NCI-H2081 (cell line): ENCODE measurements at places on chromosomes 1 and 21.

GRCh38 chr1:155776414-155776813, 80.6 kb downstream of the GON4L start:
- no peak for DNase-seq

DNA sequence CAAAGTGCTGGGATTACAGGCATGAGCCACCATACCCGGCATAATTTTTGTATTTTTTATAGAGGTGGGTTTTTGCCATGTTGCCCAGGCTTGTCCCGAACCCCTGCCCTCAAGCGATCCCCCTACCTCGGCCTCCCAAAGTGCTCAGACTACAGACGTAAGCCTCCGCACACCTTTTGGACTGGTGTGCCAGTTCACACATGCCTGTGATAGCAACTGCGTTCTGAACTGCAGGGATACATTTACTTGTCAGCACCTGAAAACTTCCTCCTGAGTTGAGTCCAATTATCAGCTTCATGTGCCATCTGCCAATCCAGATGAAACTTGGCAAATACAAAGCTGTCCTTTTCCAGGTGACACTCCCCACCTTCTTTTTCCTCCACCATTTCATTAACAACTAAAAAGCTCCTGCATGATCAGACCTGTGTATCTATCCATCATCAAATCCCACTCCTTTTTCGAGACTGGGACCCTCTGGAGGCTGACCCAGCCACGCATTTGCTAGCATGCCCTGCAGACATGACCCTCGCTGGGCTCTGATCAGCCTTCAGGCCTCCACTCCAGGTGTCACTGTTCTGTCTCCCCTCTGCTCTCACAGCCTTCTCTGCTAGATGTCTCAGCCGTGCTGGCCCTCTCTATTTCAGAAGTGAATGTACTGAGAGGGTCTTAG, 2.1 kb upstream of the DEGS1 start:
- no peak for DNase-seq

- no peak for DNase-seq
Measured at GRCh38 chr1:215835951-215836350, 268.8 kb downstream of the KCTD3 start.

DNA sequence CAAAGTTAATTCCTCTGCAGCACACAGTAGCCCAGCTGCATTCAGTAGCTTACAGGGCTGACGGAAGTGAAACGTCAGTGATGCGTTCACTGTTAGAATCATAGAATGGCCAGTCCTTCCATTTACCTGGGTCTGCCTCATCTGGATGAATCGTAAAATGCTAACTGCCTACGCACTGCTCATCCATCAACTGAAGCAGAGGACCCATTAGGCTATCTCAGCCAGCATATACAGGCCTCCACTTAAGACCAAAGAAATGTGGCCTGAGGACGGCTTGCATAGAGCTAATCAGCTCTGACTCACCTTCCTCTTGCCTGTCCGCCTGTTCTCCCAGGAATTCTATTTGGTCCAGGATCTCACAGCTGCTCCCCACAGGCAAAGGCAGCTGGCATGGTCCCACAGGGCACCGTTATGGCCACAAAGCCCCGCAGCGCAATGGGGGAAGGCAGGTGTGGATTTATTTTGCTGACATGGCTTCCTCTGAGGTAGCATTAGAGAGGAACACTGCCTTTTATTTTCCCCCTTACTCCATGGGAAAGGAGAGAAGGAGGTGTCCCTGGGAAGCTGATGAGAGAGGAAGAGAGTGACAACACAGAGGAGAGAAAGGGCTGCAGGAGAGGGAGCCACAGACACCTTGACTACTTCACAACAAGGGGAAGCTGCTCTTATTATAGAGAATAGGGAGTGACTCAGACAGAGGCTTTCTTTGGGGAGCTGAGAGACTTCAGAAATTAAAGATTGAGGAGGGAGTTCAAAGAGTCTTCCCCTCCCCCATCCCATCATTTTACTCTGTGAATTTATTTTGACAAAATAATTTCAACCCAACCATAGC, 177.6 kb downstream of the HHIPL2 start:
- DNase-seq = no peak

- no peak for DNase-seq
Measured at GRCh38 chr1:43444836-43445235, 8.9 kb downstream of the HYI start.

DNA sequence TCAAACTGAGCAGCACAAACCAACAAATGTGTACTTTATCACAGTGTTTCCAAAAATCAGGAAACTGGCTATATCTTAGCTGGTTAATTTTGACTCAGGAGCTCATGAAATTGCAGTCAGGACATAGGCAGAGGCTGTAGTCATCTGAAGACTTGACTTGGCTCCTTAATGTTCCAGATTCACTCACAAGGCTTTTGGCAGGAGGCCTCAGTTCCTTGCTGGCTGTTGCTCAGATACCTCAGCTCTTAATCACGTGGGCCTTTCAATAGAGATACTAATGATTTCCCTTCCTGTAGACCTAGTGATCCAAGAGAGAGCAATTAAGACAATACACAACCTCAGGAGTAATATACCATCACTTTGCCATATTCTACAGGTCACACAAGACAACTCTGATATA, 537.7 kb downstream of the BRINP3 start:
- DNase-seq = no peak
